Liver (tissue), 10 donors: ENCODE measurements at places on chromosomes 5 and 9.

DNA sequence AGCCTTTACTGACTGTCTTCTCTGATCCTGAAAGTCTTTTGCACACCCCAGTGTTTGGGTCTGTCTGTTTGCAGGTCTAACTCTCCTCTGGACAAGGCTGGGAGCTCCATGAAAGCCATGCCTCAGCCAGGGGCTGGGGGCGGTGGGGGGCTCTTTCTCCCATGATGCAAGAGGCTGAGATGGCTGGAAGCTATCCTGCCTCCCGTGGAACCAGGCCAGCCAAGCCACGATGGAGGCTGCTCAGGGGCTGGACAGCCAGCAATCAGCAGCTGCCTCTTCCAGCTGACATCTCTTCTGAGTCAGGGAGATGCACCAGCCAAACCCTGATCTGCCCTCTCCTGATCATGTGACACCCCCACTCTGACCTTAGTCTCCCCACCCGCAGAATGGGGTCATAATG is 154.0 kb downstream of the BARX1 start:
- no peak for DNase-seq

- DNase-seq, result no peak
These were observed 68.6 kb downstream of the LRRC70 start for GRCh38 chr5:62647241-62647640.

DNA sequence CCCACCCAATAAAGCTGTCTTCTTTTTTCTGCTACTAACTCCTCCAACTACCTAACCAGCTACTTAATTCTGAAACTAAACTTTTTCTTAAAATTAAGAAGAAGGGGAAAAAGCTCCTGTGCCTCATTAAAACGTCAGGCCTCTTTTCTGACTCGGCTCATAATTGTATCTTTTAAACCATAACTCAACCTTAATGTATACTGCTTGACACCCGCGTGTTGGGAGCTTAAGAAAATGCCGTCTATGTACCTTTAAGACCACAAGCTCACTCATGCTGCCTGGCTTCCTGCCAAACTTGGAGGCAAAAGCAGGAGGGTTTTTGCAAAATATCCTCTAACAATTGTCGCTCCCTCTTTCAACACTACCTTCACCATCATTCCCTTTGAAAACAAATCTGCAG is 5.0 kb downstream of the EBF1 start:
- DNase-seq, result peak; percentile 72

DNA sequence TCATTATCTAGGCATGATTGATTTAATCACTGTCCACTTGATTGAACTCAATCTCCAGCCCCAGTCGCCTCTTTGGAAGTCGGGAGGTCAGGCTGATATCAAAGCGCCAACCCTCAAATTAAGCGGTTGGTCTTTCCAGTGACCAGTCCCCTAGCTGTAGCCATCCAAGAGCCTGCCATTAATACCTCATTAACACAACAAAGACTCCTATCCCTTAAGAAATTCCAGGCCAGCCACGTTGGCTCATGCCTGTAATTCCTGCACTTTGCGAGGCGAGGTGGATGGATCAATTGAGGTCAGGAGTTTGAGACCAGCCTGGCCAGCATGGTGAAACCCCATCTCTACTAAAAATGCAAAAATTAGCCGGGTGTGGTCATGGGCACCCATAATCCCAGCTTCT is 27.4 kb upstream of the GCNT1 start:
- DNase-seq, result no peak

DNA sequence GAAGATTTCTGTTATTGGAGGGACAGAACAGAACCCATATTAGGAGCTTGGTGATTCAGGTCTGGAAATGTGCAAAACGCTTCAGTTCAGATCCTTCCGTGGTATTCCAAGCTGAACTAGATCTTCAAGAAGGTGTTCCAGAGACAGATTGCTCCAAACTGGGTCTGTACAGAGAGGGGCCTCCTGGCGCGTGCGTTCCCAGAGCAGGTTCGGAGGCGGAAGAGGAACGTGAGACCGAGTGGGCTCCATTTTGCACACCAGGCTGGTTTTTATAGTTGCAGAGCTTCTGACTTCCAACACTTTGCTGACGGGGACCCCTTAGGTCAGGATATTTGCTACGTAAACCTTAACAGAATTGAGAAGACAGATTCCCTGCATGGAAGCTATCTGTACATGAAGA is 16.7 kb upstream of the RPL26L1 start:
- DNase-seq, result no peak
